Uterine smooth muscle cell (primary cell): ENCODE measurements at places on chromosomes 2 and 18. TPM values are rescaled to one million over a fixed set of nuclear protein-coding genes. Genes with fewer than 3 reads are reported as not detected.

C2orf66 gene
- under 0.01 and 0.12 TPM in 2 replicates for total RNA-seq

HOXD8 gene
- total RNA-seq = 2.4 and 4.4 TPM in 2 replicates

AFTPH gene
- total RNA-seq = 37.1 and 39.9 TPM in 2 replicates

B3GNT2 gene
- 15.1 and 16.0 TPM in 2 replicates for total RNA-seq

SLC30A3 gene
- 0.66 and 0.87 TPM in 2 replicates for total RNA-seq

LYPD6B gene
- total RNA-seq = not detected in 2 replicates

PAX8 gene
- 0.12 and 0.89 TPM in 2 replicates for total RNA-seq
